NB4 (cell line): ENCODE measurements at places on chromosomes 4 and X.
A peak's percentile ranks its signal among the peaks of the same experiment; 100 is the strongest.

DNA sequence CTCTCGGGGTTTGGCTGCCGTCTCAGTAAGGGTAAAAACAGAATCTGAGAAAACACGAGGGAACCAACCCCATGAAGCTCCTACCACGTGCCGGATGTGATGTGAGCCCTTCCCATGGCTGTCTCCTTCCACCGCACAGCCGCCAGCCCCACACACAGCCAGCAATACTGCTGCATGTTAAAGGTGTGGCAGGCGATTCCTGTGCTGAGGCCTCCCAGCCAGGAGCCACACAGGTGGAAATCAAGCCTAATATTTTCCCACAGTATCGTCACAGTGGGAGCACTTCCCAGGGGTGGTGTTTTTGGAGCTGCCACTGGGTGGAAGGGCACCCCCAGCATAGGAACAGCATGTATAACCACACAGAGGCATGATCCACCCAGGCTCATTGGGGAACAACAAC is 77.5 kb downstream of the SLC2A9 start:
- no peak for DNase-seq

DNA sequence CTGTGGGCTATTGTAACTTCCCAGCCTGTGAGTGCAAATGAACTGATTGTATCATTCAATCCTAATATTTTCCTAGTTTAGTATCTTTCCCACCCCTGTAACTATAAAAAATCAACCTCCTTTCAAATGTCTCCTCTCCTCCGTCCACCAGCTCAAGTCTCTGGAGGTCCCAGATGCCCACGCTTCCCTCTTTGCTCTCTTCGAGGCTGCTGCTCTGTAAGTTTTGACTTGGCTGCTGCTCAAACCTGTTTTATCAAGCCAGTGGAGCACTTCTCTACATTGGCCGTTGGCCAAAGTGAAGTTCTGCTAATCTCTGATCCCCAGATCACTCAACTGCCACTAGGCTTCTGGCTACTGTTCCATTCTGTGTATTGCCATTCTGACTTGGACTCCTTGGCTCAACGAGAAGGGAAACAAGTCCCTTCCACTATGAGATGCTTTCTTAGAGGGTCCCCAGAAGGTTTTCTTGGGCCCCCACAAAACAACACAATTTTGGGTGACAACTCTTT is 60.7 kb upstream of the RAPGEF2 start:
- no peak for DNase-seq

GRCh38 chrX:38500866-38501265 is 60.5 kb upstream of the TSPAN7 start:
- no peak for DNase-seq

DNA sequence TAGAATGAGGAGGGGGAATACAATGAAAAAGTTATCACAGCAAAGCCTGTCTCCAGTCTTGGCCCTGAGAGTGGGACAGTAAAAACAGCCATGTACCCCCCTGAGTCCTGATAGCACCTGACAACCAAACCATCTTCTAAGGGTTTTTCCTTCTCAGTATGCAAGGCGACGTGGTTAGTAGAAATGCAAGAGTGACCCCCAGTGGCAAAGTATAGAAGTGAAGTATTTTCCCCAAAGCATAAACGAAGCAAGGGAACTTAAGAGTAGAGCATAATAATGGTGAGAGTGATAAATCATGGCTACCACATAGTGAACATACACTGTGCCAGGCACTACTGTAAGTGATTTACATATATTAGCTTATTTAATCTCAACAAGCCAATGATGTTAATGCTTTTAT is 52.8 kb downstream of the FAM47C start:
- DNase-seq = peak; percentile 50

DNA sequence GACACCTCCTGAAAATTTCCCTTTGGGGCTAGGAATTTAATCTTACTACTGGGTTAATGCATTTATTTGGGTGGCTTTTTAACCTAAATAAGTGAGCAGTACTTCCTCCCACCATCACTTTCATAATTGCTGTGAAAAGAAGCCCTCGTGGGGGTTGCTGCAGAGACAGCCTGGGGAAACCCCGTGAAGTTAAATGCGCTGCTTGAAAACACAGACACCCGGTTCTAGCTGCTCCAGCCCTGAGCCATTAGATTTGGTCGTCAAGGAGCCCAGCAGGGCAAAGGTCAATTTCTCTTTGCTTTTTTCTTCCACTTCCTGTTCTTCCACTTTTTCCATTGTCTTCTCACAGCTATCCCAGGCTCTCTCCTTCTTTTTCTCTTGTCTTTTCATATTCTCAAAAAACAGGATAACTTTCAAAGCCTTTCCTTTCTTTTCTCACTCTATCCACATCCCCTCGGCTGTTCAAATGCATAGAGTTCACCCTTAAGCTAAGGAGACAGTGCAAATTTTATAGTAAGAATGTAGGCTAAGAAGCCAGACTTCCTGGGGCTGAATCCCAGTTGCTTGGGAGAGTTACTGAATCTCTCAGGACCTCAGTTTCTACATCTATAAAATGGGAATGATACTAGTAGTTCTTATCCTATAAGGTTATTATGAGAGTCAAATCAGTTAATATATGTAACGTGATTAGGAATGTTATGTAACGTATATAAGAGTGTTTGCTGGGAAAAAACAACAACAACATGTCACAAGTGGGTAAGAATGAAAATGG is 91.5 kb upstream of the ZNF827 start:
- no peak for DNase-seq

GRCh38 chr4:37615059-37615719 is 71.0 kb downstream of the RELL1 start:
- no peak for DNase-seq

DNA sequence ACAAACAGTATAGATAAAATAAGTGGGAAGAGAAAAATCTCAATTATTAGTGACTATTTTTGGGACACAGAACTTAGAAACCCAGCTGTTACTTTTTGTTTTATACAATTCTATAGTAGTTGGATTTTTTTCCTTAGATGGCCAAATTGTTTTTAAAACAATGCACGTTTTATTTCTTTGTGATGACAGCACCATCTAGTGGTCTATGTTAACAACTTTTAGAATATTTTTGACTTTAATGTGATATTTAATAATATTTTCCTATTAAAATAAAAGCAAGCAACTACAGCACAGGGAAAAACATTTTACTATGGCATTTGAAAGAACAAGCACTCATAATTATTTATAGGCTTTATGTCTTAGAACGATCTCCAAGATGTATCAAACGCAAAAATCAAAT is 5.6 kb upstream of the SMIM31 start:
- DNase-seq = peak; percentile 16

DNA sequence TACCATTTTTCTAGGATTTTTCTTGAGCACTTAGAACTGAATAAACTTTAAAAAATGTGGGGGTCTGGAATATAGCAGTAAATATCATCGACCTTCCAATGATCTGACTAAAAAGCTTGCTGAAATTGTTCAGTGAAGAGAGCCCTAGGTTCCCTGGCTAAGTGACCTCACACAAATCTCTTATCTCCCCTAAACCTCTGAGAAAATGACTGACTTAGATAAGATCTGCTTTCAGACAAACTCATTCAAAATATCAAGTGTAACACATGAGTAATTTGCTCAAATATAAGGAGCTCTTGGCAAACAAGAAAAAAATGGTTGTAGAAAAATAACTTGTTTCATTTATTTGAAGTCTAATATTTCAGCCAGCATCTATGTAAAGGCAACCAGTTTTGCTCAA is 441.7 kb upstream of the SLIT2 start:
- DNase-seq = no peak

GRCh38 chr4:31613946-31614623 is 893.9 kb downstream of the PCDH7 start:
- DNase-seq = peak; percentile 22

DNA sequence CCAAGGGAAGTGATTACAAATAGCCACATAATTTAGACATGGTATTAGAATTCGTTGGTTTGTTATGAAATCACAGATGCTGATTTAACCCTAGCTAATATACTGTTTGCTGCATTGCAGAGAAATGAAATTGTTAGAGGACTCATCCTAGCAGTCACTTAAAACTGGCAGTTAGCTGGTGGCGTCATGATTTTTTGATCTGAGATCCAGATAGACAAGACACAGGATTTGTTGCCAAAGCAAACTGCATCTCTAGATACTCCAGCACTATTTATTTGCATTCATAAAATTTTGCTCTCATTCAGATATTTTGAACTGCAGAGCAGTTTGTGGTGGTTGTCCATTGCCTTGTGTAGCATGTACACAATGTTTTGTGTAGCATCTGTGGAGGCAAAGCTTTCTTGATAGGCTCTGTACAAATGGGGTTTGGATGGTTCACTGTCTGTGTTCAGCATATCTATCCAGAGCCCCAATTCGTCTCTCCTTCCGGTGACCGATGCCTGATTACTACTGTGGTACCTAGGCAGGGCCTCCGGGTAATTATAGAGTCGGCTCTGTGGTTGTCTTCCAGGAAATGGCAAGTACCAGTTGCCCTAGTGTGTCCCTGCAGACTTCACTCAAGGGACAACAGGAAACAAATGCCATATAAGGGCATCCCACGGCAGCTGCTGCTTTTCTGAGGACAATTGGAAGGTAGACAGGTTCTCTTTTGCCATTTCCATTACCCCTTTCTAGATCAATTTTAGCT is 30.1 kb upstream of the SPARCL1 start:
- DNase-seq = peak; percentile 69

- DNase-seq = no peak
Measured at GRCh38 chr4:10278071-10278470, 161.5 kb upstream of the WDR1 start.

DNA sequence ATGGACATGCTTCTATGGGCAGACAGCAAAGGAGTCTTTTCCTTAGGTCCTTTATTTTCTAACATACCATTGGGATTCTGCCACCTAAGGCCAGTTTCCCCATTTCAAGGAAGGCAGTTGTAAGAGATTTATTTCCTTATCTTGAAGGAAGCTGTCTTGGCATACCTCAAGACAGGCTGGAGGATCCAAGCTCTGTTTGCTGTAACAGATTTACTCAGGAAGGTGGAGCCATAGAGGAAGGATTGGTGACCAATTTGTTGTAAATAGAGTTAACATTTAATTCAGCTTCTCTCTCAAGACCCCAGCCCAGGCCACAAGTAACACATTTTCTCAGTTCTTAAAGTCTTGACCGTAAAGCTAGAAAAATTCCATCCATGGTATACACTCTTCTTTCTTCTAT is 131.6 kb upstream of the TENM3 start:
- DNase-seq = no peak

GRCh38 chrX:52270453-52271116 is 85.9 kb downstream of the MAGED4 start:
- DNase-seq = no peak

GRCh38 chr4:149293046-149293649 is 522.5 kb downstream of the IQCM start:
- DNase-seq = no peak

DNA sequence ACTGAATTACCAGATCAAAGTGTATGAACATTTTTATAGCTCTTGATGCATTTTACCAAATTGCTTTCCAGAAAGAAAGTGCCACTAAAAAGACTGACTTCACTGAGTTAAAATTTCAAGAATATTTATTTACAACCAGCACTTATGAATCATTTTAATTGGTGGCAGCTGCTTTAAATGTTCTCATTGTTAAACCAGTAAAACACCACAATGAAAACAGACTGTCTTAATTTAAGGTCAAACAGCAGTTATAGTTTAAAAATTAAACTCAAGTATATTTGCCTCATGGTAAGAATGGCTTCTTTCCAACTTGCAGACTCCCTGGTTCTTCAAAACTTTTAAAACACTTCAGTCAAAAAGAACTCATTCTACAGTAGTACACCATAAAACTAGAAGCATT is 36.9 kb downstream of the AMMECR1 start:
- DNase-seq = no peak

DNA sequence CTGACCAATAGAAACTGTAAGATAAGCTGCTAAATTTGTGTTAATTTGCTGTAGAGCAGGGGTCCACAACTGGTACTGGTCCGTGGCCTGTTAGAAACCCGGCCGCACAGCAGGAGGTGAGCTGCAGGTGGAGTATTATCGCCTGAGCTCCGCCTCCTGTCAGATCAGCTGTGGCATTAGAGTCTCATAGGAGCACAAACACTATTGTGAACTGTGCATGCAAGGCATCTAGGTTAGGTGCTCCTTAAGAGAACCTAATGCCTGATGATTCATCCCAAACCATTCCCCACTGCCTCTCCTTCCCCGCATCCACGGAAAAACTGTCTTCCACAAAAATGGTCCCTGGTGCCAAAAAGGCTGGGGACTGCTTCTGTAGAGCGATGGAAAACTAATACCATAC is 19.7 kb downstream of the FBXW7 start:
- DNase-seq = no peak

GRCh38 chrX:96684339-96685209 is at the start of gene DIAPH2:
Gene DIAPH2, plus strand, starts transcription at chrX:96684842.
- DNase-seq = peak; percentile 89

- DNase-seq = no peak
Measured at GRCh38 chr4:80694171-80694570, 336.3 kb upstream of the BMP3 start.

DNA sequence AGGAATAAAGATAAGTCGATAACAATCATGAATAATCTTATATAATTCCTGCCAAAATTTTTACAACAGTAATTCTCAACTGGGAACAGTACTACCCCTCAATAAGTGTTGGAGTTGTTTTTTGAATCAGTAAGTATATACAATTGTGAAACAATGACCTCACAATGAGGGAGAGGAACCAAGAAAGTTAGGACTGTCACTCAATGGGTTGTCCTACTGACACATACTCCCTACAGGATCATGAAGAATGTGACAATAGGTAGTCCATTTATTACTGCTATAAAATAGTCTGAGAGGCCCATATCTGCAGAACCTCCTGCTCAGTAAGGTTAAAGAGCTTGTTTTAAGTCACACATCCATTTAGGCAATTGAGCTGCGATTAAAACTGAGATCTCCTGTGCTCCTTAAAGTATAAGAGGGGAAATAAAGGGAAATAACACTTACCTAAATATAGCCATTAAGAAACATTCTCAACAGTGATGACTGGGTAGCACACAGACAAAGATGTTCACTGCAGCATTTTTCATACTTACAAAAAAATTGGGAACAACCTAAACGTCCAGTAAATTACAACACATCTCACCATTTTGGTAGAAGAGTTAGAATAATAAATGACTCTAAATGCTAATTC is 26.2 kb downstream of the FBXW7 start:
- peak; percentile 12 for DNase-seq

- DNase-seq = no peak
Measured at GRCh38 chr4:104677116-104677515, 182.4 kb upstream of the CXXC4 start.

DNA sequence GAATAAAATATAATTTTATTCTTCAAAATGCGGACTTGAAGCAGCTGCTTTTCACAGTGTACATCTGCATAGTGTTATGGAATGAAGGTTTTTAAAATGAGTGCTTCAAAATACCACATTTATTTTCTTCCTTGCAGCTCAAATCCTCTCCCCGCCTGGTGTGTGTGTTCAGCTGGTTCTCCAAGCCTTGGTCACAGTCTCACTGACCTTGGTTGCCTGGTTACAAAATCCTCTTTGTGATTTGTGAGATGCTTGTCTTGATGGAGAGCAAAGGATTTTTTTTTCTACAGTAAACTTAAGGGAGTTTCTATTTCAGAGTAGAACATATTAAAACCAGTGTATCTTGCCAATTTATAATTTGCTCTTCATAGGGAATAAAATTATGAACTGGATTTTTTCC is 139.2 kb downstream of the PCDH18 start:
- no peak for DNase-seq

- no peak for DNase-seq
Measured at GRCh38 chr4:41267997-41268396, 11.3 kb downstream of the UCHL1 start.
